Uterus (tissue), 4 donors: ENCODE measurements at places on chromosomes 12 and 14. TPM values are rescaled to one million over a fixed set of nuclear protein-coding genes. Genes with fewer than 3 reads are reported as not detected.

- DNase-seq, result no peak
These were observed 28.5 kb downstream of the PAH start for GRCh38 chr12:102888511-102888910.

SLC6A13 gene
- total RNA-seq, result 1.2 TPM

GRCh38 chr14:30193101-30193500 lies 265.5 kb upstream of the PRKD1 start:
- DNase-seq, result no peak

DNA sequence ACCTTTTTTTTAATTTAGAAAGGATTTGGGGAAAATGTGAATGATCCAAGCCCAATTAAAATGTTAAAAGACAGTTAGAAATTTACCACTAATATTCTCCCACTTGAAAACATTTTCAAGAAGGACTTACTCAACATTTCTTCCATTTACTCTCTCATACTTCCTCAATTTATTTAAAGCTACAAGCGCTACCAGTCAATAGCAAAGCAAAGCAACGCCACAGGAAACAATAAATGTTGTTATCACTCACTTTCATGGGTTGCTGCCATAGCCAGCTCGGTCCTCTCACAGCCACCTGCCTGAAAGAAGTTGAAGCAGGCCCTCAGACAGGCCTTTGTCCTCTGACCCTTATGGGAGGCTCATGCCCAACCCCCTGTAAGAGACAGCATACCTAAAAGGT lies 6.0 kb upstream of the SOS2 start:
- no peak for DNase-seq

RERGL gene
- 33.9 TPM for total RNA-seq

DNA sequence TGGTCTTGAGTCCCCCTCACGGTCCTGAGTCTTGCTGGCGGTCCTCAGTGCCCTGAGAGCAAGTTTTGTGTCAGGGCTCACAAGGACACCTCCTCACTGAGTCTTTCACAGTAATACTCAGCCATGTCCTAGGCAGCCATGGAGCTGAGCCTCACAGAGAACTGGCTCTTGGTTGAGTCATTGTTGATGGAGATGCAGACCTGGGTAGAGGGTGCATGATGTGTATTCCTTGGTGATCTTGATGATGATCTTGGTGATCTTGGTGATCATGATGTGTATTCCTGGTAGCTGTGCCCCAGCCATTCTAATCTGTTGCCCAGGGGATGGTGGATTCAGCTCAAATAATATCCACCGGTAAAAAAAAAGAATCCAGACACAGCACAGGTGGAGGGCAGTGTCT lies 495.4 kb downstream of the TMEM121 start:
- DNase-seq, result no peak

- no peak for DNase-seq
These were observed 49.8 kb downstream of the NTS start for GRCh38 chr12:85923767-85924331.

GRCh38 chr12:117042171-117042842 lies 56.9 kb downstream of the TESC start:
- no peak for DNase-seq

KRT71 gene
- total RNA-seq, result not detected

TSPAN31 gene
- 60.0 TPM for total RNA-seq

- peak; percentile 18 for DNase-seq
These were observed 417.3 kb downstream of the SNAPC1 start for GRCh38 chr14:62179367-62180018.

DNA sequence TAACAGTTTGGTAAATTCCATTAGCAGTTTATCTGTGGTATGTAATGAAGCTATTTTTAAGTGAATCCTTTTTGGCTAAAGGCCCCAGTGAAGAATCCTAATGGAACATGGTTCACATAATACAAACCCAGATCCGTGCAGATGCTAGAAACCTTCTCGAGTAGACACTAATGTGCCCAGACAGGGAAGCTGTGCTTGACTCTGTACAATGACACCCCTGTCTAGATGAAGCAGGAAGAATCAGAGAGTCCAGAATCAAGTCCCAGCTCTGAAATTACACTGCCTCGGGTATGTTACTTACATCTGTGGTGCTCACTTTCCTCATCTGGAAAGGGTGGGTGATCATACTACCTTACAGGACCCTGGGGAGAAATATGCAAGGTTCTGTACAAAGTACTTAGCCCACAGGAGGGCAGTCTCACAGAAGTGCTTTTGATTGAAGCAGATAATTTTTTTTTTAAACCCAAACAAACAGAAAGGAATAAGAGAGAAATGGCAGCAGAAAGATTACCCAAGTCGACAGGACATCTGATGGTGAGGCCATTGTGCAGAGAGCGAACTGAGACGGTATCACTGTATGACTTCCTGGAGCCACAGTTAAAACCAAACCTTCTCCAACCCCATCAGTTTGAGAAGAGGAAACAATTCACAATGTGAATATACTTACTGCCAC lies 8.5 kb downstream of the CRACR2A start:
- DNase-seq, result no peak

- no peak for DNase-seq
These were observed 62.7 kb upstream of the ARID2 start for GRCh38 chr12:45666816-45667215.

- DNase-seq, result no peak
These were observed 204.3 kb downstream of the ASCL1 start for GRCh38 chr12:103161582-103162362.

KRT2 gene
- total RNA-seq, result not detected

GRCh38 chr14:94383777-94384176 lies 4.6 kb downstream of the SERPINA1 start:
- no peak for DNase-seq
